ENCODE measurements at places on chromosomes 1 and 21.

DNA sequence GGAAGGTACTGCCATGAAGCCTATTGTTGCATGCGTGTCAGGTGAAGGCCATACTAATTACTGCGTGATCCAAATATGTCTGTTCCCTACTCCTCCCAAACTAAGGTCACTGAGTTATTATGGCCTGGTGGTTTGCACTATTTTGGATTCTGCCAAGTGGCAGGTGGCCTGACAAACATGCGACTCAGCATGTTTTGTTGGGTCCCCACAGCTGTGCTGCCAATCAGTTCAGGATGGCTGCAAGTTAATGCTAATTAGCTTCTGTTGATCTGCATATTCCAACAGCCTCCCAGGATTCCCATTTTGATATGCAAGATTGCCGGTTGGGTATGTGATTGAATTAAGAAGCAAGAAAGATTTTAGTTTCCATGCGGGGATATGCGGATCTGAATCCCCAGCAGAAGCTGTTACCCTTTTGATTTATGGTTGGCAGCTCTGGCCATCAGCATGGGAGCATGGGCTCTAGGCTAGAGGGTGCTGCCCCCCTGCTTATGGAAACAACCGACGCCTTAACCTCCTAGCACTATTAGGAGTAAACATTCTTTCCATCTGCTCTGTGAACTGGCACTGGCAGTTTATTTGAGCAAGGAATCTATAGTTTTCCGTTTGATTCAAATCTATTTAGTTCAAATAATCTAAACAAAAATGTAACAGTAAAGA lies 429.8 kb upstream of the C1orf87 start:
- no peak for DNase-seq

DNA sequence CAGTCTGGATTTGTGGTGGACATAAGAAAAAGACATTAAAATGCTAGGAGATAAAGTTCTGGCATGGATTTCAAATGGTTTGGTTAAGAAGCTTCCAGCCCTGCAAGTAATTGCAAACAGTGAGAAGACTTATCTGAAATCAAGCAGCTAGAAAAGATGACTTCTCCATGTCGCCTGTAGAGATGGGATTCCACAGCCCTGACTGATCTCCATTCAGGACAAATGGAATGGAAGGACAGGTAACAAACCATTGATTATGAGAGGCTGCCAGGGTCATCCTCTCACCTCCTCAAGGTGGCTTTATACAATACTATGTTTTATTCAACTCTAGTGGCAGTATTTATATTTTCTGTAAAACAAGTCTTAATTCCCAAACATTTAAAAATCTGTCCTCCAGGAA lies 237.9 kb downstream of the HLX start:
- DNase-seq: no peak

DNA sequence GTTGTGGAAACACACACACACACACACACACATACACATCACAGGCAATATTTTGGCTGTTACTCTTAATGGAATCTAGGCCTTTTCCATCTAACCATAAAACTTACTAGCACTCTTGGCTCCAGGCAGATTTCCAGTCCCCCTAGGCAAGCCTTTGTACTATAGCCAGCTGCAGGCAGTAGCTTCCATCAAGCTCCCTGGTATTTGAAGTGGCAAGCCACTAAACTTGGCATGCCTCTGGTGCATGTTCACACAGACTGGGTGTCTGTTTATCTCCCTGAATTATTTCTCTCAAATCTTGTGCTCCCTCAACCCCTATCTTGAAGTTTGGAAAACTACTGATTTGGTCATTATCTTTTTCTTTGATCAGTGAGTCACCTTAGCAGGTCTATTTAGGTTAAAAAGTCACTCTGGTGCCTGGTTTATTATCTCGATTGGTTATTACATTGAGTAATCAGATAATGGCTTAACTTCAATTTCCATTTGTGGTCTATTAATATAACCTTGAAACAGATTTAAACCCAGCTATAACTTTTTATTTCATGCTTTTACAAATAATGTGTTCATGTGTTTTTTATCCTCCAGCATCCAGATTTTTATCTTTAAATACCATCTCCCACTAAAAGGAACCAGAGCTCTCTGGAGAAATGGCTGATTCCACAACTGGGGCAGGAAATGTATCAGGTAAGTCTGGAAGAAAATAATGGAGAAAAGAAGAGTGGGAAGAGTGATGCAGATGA lies 2.7 kb upstream of the RBM15 start:
- DNase-seq: no peak

- DNase-seq: no peak
Measured at GRCh38 chr1:200333329-200333728, 76.5 kb downstream of the ZNF281 start.

- DNase-seq: no peak
Measured at GRCh38 chr1:238485912-238486209, 595.1 kb upstream of the ZP4 start.

GRCh38 chr1:229410370-229410691 lies 23.6 kb downstream of the ACTA1 start:
- no peak for DNase-seq
